ENCODE measurements at places on chromosomes 5 and 9.

- DNase-seq, result no peak
Observed at GRCh38 chr5:127077366-127077765, 4.1 kb upstream of the C5orf63 start.

GRCh38 chr5:38830521-38831051 lies 15.2 kb upstream of the OSMR start:
- no peak for DNase-seq

DNA sequence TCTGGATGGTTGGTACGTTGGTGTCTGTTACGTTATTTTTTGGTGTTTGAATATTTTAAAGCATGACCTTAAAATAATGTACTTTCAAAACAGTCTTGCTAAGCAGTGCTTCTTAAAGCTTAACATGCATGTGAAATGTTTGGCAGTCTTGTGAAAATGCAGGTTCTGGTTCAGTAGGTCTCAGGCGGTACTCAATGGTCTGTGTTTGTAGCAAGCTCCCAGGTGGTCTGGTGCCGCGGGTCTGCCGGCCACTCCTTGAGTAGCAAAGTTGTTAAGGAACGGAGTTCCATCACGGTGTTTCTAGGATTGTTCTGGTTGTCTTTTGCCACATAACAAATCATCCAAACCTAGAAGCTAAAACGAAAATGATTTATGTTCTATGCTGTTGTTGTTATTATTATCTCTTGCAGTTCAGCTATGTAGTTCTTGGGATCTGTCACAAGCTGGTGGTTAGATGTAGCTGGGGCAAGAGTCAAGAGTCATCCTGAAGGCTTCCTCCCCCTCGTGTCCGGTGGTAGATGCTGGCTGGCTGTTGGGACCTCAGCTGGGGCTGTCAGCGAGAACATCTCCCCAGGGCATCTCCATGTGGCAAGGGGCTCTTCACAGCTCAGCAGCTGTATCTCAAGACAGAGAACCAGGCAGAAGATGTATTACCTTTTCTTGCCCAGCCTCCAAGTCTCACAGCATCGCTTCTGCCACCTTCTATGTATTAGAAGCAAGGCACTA lies 186.8 kb downstream of the PALM2AKAP2 start:
- no peak for DNase-seq

- no peak for DNase-seq
Observed at GRCh38 chr5:169657127-169657526, 20.1 kb downstream of the DOCK2 start.

GRCh38 chr9:88529496-88529895 lies 5.5 kb upstream of the NXNL2 start:
- no peak for DNase-seq

GRCh38 chr5:91367344-91367743 lies 15.8 kb downstream of the ARRDC3 start:
- DNase-seq, result no peak

DNA sequence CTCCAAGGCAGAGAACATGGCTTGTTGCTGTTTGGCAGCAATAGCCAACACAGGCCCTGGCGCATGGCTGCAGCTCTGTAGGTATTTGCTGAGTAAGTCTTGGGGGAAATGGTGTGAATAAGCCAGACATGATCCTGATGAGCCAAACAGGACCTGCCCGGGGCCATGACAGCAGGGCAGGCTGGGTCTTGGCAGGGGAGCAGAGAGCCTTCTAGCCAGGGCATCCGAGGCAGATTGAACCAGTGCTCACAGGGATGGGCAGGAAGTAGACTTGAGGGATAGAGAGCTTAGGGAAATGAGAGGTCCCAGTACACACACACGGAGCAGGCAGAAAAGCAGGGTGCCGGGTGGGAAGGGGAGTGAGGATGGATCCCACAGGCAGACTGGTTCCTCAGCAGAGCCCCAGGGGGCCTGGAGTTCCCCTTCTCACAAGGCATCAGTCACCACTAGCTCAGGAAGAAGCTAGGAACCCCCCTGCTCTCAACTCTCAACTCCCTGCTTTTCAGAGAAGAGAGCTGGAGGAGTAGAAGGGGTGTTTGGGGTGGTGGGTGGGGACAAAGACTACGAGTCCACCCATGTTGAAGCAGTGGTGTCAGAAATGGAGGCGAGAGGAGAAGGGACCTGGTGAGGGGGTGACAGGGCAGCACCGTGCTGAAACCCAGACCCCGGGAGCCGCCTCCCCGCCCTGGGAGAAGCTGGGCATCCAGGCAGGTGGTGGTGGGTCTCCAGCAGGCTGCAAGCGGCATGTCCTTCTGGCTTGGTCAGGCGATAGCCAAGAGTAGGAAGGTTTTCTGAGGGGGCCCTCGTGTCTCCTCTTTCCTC lies 111.1 kb downstream of the RGS3 start:
- DNase-seq, result no peak

DNA sequence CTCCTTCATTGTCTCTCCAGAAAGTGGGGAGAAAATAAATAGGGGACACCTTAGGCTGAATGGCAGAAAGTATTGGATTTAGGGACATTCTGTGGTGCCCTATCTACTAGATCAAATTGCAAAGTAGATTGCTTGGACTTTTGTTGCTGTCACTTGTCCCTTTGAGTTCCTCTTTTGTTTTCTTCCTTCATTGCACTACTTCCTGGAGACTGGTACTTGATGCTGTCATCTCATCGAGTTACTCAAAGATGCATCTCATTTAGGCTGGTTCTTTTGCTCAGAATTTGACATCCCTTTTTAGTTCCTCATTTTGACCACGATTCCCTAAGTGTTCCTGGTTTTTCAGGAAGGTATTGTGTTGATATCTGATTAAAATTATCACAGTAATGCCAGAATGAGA lies 137.6 kb downstream of the ADGRV1 start:
- no peak for DNase-seq

- DNase-seq, result no peak
Observed at GRCh38 chr5:3526551-3527185, 69.0 kb upstream of the IRX1 start.

- DNase-seq, result no peak
Observed at GRCh38 chr9:9319007-9319406, 1293.8 kb downstream of the PTPRD start.

- peak; percentile 68 for DNase-seq
Observed at GRCh38 chr5:135560858-135561257, 17.9 kb downstream of the CXCL14 start.

DNA sequence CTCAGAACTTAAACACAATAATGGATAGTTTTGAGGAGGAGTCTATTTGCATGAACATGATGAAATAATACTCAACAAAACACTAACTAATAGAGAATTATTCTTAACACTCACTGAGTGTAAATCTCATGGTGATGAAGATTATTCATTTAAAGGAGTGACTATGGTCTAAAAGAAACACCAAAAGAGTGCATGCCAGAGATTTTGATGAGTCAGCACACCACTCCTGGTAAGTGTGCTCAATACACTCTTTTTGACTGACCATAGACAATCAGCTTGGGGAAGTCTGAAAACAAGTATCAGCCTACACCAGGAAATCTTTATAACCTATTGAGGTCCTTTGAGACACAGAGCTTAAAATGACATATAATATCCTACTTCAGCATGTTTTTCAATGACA lies 6.8 kb upstream of the FST start:
- no peak for DNase-seq

DNA sequence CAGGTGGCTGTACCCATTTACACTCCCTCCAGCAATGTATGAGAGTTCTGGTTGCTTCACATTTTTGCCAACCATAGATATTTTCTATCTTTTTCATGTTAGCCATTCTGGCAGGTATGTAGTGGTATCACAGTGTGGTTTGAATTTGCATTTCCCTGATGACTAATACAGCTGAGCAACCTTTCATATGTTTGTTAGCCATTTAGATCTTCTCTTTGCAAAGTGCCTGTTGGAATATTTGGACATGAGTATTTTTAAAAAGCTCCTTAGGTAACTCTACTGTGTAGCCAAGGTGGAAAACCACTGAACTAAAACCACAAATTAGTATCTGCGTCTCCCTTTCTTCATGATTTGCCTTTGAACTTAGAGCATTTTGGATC lies 31.9 kb downstream of the IRF1 start:
- no peak for DNase-seq

- no peak for DNase-seq
Observed at GRCh38 chr5:94872526-94872925, 254.1 kb downstream of the SLF1 start.

- no peak for DNase-seq
Observed at GRCh38 chr5:96447949-96448348, 14.9 kb upstream of the PCSK1 start.

- no peak for DNase-seq
Observed at GRCh38 chr5:34030048-34030447, 13.0 kb downstream of the C1QTNF3 start.

- DNase-seq, result no peak
Observed at GRCh38 chr9:116350213-116350612, 196.6 kb downstream of the PAPPA start.

- DNase-seq, result no peak
Observed at GRCh38 chr9:38404314-38404713, 11.8 kb downstream of the ALDH1B1 start.

- DNase-seq, result no peak
Observed at GRCh38 chr9:132201139-132201538, 39.3 kb downstream of the NTNG2 start.

DNA sequence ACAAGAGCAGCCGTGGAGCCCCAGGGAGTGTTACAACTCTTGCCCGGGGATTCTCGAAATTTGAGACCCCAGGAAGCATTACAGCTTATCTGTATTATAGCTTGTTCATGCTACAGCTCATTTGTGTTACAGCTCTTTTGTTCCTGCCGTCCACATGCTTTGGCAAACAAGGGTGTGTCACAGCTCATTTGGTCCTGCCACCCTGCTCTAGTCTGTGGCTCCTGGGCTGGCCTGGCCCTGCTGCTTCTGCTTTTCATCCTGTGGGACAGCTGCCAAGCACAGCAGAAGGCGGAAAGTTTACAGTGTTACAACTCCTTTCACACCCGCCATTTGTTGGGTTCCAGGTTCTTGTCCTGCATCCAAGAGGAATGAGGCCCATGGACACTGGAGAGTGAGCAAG lies 685.0 kb downstream of the SLCO4C1 start:
- no peak for DNase-seq

DNA sequence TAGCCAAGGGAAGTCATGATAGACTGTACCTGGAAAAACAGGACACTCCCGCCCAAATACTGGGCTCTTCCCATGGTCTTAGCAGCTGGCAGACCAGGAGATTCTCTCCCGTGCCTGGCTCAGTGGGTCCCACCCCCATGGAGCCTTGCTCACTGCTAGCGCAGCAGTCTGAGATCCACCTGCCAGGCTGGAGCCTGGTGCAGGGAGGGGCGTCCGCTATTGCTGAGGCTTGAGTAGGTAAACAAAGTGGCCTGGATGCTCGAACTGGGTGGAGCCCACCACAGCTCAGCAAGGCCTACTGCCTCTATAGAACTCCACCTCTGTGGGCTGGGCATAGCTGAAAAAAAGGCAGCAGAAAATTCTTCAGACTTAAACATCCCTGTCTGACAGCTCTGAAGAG lies 10.1 kb upstream of the THG1L start:
- DNase-seq, result no peak

DNA sequence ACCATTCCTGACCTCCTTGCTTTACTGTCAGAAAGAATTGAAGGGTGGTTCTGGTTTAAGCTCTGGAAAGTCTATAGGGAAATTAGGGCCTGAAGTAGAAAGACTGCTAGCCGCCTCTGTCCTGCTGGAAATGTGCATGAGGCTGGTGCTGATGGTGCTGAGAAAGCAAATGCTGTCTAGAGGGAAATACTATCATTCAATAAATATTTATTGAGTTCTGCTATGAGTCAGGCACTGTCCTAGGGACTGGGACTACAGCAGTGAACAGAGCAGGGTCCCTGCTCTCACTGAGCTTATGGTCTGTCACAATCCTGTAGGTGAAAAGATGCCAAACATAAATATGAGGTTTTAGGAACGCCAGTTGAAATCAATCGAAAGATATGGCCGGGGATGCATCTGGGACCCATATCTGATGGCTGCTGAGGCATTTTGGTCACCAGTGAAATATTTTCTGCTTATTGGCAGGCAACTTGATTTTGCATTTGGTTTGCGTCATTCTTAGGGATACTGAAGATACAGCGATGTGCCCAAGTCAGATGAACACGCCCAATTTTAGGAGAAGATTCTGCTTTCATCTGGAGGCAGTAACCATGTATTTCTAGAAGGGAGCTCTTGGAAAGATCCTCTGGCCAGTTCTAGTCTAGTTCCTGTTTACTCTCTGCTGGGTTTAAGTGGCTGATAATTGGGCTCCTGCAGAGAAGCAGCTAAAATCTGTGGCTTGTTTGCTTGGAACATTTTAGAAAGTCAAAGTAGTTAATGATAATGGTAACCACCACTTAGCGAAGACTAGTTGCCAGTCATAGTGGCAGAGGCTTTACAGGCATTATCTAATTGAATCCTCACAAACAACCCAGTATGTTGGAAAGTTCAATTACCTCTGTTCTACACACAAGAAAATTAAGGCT lies 73.3 kb downstream of the INSYN2B start:
- DNase-seq, result no peak

DNA sequence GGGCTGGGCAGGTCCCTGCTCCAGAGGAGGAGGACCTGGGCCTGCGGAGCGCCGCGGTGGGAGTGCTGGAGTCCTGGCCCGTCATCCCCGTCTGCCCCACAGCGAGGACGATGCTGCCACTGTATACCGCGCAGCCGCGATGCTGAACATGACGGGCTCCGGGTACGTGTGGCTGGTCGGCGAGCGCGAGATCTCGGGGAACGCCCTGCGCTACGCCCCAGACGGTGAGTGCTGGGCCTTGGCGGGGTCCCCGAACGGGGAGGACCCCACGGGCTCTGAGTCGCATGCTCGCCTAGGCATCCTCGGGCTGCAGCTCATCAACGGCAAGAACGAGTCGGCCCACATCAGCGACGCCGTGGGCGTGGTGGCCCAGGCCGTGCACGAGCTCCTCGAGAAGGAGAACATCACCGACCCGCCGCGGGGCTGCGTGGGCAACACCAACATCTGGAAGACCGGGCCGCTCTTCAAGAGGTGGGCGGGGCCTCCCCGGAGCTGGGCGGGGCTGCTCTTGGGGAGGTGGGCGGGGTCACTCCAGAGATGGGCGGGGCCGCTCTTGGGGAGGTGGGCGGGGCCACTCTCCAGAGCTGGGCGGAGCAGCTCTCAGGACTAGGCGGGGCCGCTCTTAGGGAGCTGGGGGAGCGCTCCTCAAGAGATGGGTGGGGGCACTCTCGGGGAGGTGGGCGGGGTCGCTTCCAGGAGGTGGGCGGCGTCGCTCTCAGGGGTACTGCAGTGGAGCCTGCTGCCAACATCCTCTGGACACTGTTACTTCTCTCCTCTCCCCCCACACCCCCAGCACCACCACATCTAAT lies 13.1 kb downstream of the LRRC26 start:
- peak; percentile 69 for DNase-seq

DNA sequence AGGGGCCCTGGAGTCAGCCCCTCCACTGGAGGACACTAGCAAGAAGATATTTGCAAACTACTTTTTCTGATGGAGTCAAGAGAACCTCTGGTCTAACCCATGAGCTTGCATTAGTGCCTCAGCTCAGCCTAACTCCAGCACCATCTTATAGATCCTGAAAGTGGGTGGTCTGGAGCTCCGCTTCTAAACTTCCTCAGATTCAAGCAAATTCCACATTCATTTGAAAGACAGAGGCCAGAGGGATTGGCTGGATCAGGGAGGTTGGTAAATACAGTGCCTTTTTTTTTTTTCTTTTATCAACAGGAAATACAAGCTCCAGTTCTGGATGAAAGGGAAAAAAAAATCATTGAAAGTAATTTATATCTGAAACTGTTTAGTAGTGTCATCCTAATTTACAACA lies 99.9 kb downstream of the ENC1 start:
- DNase-seq, result no peak

GRCh38 chr5:173279166-173279565 lies 44.2 kb upstream of the NKX2-5 start:
- no peak for DNase-seq
